ENCODE measurements at places on chromosomes 16 and 17. TPM values are rescaled to one million over a fixed set of nuclear protein-coding genes. Genes with fewer than 3 reads are reported as not detected.

Gene ICAM2
- total RNA-seq: 0.33 TPM

GRCh38 chr17:79137789-79138165 is 63.2 kb downstream of the ENGASE start:
- DNase-seq: no peak

GRCh38 chr17:80476877-80477646 is 655 bp upstream of the NPTX1 start:
- no peak for DNase-seq

Gene CDH16
- not detected for total RNA-seq

Gene GUCY2D
- total RNA-seq: not detected

DNA sequence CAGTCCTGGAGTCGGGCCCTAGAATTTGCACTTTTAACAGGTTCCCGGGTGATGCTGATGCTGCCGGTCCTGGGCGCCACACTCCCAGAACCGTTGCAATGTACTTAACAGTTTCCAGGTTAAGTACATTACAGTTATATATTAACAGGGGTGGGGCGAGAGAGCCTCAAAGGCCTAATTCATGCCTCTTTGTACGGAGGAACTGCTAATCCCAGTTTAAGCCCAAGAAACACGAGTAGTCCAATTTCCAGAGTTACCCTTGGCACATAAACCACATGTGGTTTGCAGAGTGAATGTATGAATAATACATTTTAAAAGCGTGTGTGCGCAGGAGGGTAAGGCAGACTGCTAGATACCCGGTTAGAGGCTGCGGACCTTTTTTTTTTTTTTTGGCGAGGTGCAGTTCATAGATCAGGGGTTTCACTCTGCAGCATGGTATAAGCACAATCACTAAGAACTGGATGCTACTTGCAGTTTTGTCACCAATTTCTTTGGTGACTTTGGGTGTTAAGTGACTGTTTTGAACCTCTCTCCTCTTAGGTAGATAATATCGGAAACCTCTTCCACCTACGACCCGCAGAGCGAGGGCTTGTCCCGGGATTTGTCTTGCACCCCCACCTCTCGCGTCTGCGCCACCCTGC is 713 bp downstream of the COX11 start:
- peak; percentile 7 for DNase-seq

DNA sequence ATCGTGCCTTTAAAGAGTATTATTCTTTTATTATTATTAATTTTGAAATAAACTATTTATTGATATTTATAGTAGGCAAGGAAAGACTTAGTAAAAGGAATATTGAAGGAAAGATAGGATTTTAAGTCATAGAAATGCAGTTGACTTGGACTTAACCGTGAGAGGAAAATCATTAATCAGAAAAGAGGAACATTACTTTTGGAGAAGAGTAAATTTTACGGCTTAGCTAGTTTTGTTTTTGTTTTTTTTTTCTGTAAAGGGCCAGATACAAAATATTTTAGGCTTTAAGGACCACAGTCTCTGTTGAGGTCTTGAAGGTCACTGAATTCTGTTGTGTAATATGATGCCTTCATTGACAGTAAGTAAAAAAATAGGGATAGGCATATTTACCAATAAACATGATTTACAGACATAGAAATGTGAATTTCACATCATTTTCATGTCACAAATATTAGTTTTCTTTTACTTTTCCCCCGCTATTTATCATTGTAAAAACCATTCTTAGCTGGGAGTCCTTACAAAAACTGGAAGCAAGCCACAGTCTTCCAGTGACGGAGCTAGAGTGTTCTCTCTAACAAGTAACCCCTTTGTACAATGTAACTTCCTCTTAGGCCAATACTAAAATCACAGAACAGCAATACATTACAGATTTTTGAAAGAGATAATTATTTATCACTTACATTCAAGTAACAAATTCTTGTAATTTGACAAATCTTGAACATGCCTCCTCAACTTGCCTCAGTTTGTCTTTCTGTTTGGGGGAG is 2.3 kb upstream of the KCNJ16 start:
- DNase-seq: no peak

DNA sequence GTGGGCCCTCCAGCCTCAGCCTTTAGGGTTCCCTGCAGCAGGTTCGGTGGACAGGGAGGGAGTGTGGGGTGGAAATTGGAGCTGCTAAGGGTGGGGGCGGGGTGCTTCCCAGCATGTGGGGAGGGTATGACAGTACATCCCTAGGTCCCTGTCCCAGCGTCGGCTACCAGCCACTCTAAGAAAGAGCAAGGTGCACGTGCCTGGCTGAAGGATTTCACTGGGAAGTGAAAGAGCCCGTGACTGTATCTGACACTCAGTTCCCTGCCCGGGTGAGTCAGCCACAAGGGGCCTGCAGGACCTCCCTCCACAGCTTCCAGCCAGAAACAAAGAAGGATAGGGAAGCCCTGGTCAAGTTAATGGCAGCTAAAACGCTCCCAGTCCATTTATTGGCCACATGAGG is 4.1 kb downstream of the SNRNP25 start:
- DNase-seq: no peak

DNA sequence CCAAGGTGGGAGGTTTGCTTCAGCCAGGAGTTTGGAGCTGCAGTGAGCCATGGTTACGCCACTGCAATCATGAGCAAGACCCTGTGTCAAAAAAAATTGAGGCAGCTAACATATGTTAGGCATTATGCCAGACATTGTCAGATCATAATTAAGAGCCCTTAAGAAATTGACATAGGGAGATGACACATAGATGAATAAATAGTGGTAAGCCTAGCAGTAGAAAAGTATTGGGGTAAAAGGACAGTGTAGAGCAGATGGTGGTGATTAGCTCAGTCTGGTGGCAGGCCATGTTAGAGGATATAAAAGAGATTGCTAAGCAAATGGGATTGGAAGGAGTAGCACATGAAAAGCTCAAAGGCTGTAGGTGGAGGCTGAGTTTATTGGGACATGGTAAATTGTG is 22.6 kb downstream of the SRCAP start:
- no peak for DNase-seq

DNA sequence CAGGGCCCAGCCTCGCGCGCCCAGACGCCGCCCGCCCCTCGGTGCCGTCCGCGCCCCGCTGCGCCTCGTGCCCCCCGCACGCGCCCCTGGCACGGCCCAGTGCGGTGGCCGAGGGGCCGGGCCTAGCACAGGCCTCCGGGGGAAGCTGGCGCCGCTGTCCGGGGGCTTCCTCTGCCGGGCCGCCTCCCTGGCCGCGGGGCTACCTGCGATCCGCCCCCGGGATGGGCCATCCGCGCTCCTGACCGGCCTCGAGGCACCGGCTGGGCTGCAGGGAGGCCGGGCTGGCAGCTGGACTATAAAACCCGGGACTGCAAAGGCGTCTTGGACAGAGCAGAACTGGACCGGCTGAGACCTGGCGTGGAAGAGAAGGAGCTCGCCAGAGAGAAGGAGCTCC is 783 bp downstream of the BHLHA9 start:
- no peak for DNase-seq

Gene ABCA8
- 0.23 TPM for total RNA-seq

GRCh38 chr16:62752854-62753253 is 716.6 kb upstream of the CDH8 start:
- no peak for DNase-seq

- no peak for DNase-seq
These were observed 64.2 kb upstream of the ATF7IP2 start for GRCh38 chr16:10321407-10322387.

DNA sequence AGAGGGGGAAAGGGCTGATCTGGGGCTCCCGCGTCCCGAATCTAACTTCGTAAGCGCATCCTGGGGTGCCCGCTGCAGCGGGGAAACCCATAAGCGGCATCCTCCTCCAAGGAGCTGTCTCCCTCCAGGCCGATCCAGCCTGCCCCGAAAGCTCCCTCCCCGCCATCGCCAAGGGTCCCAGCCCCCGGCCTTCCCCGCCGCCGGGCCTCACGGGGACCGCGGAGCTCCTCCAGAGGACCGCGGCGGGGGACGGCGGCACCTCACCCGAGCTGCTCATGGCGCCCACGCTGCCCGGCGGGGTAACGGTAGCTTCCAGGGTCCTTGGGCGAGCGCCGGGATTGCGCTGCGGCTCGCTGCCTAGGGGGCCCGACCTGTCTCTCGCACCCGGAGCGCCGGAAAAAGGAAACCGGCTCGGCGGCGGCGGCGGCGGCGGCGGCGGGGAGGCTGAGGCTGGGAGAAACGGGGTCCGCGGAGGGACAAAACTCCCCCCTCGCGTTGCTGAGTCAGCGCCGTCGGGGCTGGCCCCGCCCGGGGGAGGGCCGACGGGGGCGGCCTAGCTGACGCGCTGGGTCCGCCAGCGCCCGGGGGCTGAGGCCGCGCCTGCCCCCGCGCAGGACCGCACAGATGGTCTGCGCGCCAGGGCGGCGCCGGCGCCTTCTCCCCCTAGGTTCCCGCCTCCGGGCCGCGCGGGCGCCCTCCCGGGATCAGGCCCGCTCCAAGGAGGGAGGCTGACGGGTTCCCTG is at the start of gene BLMH:
BLMH (minus strand) TSS at position 402 of the 743 bp plus-strand sequence; CDS start at position 277, 125 bp downstream.
- DNase-seq: no peak

DNA sequence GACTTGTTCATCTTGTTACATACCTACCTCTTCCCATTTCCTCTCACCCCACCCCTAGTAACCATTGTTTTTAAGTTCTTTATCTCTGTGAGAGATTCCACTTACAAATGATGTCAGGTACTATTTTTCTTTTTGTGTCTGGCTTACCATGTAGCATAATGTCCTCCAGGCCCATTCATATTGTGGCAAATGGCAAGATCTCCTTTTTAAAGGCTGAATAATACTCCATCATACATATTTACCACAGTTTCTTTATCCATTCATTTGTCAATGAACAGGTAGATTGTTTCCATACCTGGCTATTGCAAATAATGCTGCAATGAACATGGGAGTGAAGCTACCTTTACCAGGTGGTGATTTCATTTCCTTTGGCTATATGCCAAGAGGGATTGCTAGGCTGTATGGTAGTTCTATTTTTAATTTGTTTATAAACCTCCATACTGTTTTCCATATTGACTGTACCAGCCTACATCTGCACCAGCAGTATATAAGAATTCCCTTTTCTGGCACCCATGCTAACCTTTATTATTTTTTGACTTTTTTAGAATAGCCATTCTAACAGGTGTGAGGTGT is 53.9 kb downstream of the NSRP1 start:
- DNase-seq: no peak

DNA sequence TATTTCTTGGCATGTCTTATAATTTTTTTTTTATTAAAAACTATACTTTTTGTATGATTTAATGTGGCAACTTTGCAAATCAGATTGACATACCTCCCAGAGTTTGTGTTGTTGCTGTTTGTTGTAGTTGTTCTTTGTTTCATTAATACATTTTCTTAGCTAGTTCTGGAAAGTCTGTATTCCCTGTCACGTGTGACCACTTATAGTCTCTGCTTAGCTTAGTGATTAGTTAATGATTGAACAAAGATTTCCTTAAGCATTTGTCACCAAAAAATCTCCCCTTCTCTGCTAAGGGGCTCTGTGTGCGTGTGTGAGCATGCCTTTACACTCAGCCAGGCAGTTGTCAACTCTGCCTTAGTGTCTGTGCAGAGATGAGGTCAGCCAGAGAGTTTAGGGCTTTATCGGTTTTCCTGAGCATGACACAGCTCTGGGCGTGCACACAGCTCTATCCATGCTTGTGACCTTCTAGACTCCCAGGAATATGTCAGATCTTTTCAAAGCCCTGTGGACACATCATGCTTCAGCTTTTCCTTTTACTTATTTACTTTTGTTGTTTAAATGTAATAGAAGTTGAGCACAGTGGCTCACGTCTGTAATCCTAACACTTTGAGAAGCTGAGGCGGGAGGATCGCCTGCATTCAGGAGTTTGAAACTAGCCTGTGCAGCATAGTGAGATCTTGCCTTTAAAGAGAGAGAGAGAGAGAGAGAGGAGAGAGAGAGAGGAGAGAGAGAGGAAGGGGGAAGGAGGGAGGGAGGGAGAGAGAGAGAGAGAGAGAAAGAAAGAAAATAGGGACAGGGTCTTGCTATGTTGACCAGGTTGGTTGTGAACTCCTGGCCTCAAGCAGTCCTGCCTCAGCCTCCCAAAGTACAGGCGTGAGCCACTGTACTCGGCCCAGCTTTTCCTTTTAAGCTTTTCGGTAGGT is 21.9 kb downstream of the DNAI2 start:
- no peak for DNase-seq

GRCh38 chr17:50944054-50944901 is 78.1 kb upstream of the TOB1 start:
- no peak for DNase-seq
